ENCODE measurements at places on chromosomes 2 and 18.

DNA sequence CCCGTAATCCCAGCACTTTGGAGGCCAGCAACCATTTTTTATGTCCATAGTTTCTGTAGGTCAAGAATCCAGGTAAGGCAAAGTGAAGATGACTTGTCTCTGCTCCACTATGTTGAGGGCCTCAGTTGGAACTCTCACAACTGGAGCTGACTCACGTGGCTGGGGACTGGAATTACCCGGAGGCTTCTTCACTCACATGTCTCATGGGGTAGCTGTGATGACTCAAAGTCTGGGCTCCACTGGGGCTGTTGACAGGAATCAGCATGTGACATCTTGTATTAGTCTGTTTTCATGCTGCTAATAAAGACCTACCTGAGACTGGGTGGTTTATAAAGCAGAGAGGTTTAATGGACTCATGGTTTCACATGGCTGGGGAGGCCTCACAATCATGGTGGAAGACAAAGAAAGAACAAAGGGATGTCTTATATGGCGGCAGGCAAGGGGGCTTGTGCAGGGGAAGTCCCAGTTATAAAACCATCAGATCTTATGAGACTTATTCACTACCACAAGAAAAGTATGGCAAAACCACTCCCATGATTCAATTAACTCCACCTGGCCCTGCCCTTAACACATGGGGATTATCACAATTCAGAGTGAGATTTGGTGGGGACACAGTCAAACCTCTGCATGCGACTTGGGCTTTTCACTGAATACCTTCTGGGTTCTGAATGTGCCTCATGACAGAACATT is 7.8 kb upstream of the PPP1R1C start:
- DNase-seq: no peak

DNA sequence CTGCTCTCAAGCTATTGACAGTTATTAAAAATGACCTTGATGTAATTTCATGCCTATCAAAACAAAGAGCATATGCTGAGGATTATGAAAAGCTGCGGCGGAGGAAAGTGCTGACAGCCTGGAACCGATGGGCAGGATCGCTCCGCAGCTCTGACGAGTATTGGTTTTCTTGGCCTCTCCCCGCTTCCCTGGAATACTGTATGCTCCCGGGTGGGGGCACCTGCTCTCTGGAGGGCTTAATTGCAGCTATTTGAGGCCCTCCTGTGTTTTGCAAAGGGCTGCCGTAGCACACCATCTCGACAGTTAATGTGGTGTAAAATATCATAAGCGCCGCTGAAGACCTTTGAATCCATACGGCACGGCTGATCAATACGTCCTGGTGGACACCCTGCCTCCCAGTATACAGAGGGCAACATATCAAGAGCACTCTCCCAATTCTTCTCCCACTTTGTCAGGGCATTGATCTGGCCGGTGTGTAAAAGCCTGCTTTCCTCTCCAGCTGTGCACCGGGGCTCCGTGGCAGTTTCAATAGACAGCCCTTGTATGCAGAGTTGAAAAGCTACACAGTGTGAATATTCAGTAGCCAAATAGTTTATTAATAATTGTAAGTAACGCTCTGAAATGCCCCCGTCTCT is 662.4 kb downstream of the GALR1 start:
- DNase-seq: no peak

- DNase-seq: no peak
Observed at GRCh38 chr2:45004562-45005191, 4.6 kb downstream of the SIX2 start.

- no peak for DNase-seq
Observed at GRCh38 chr18:33404244-33404873, 36.2 kb downstream of the CCDC178 start.

DNA sequence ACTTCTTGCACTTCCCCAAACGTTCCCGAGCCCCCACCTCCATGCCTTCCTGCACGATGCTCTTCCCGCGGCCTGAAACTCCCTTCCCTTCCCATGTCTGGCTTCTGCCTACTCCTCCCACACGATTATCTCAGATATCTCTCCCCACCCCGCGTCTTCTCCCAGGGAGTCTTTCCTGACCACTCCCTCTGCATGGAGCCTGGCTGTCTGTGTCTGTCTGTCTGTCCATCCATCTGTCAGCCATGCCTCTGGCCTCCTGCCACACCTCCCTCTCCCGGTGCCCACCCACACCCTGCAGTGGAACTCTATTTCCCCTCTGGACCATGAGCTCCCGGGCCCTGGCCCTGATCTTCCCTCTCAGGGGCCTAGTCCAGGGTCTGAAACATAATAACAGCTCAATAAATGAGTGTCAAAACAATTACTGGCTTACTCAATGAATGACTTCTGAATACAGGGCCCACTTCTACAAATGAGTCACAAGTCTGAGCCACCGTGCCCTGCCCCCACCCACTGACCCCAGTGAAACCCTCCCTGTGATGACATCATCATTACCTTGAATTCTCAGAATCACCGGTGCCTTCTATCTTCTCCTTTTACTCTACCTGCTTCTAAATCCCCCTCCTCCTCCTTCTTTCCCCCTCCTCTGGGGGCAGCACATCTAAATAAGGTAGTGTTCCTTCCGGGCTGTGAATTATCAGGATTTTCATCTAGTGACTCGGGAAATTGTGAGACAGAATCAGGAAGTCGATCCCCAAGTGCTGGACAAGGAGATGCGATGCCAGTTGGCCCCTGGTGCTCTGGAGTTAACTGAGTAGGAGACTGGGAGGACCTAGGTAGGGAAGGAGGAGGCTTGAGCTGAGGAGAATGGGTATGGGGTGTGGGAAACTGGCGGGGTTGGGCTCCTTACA is 46.1 kb upstream of the PLB1 start:
- peak; percentile 69 for DNase-seq

GRCh38 chr2:27664154-27664574 is 475 bp downstream of the SLC4A1AP start:
- no peak for DNase-seq

- DNase-seq: no peak
Observed at GRCh38 chr18:53070788-53071187, 730.8 kb downstream of the DCC start.

- DNase-seq: no peak
Observed at GRCh38 chr2:95179451-95179850, 13.8 kb downstream of the ZNF2 start.

GRCh38 chr2:104049981-104050380 is 803.9 kb upstream of the POU3F3 start:
- DNase-seq: no peak

DNA sequence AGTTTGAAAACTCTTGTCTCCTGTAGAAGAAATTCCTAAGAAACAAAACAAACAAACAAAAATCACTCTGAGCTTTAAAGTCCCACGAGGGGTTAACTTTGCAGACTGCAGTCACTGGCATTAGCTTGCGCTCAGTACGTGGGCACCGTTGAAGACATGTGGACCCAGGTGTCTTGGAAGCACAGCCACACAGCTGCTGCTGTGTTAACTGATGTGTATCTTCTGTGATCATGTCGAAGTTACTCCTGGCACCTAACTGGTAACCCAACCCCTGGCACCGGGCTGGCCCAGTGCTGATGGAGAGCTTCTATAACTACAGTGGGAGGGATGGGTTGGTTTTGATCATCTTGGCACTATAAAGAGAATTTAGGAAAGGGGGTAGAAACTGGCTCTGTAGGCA is 51.6 kb upstream of the FHL2 start:
- no peak for DNase-seq

DNA sequence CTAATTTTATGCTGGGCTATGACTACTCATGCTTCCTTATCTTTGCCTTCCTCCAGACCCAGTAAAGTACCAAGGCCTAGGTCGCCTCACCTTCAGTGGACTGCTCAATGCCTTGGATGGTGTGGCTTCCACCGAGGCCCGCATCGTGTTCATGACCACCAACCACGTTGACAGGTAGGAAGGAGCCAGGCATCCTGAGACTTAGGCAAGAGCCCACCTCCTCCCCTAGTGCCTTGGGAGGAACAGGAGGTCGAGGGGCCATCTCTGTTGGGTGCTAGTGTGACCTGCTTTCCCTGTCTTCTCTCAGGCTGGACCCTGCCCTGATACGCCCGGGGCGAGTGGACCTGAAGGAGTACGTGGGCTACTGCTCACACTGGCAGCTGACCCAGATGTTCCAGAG is 3.3 kb downstream of the BCS1L start:
- DNase-seq: no peak

DNA sequence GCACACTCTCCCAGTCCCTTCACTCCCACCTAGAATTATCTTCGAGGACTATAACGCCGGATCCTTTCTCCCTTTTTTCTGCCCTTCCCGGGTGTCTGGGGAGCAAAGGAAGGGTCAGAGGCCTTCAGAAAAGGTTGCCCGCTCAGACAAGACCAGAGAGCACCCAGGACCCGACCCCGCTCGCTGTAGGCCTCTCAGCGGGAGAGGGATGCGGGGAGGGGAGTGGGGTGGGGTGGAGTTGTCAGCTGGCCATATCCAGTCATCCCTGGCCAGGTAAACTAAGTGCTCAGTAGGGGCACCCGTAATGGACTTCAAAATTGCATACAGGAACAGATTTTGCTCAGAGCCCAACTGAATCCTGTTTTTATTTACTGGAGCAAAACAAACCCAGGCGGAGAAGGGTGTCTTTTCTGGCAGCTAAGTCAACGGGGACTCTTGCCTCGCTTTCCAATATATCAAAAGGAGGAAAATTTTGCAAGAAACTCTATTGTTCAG is 65.0 kb downstream of the NOL4 start:
- DNase-seq: no peak

DNA sequence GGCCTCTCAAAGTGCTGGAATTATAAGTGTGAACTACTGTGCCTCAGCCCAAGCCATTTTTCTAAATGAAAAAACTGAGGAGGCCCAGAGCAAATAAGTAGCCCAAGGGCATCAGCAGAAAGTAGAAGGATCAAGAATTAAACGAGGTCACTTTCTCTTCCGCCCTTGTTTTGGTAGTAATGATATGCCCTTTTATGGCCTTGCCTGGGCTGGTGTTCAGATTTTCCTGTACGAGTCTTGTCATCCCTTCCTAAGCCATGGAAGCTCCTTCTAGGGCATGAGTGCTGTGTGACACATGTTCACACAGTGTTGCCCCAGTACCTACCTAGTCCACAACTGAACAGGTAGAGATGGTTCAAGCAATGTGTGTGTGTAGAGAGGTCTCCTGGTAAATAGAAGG is 6.6 kb downstream of the HPCAL1 start:
- no peak for DNase-seq

DNA sequence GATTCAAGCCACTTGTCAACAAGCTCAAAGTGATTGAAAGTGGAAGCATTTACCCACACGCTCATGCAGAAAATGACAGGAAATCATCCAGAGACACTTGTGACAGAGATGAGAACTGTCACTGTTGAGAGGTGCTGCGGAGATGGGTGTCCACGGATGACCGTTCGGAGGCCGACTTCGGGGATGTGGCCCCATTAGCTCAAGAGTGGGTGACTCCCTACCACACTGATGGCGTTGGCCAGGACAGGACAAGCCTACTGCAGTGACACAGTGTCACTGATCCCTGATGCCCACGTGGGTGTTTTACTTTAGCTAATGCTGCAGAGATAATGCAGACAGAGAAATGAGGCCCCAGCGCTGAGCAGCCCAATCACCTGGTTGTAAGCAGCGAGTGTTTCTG is 81.5 kb upstream of the YWHAQ start:
- DNase-seq: no peak

DNA sequence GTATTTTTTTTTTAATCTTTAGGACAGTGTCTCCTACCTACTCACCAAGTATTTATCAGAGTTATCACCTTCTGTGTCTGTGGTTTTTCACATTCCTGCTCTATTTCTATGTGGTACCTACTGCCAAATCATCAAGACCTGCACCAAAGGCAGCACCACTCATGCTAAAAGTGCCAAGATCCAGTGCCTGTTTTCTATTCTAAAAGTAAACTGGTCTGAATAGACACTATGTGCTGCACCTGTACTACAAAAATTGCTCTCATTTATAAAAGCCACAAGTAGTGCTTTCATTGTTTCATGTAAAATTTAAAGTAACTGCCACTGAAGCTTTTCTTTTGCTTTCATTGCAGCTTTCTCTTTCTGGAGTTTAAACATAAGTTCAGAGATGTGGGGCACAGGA is 103.9 kb upstream of the GULP1 start:
- no peak for DNase-seq

GRCh38 chr2:152240559-152241231 is 65.1 kb upstream of the STAM2 start:
- no peak for DNase-seq

DNA sequence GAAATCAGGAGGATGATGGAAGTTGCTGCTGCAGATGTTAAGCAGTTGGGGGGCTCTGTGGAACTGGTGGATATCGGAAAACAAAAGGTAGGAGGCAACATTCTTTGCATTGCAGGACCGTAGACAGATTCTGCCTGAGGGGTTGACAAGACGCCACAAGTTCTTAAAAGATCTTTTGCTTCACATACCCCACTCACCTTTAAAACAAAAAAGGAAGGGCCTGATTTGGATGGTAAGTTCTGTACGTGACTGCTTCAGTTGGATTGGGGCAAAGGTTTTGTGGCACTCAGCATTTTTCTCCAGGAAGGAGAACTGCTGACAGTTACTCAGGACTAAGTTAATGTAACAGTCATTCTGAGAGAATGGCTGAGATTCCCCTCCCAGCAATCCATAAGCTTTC is 5.2 kb downstream of the CNDP2 start:
- DNase-seq: no peak

DNA sequence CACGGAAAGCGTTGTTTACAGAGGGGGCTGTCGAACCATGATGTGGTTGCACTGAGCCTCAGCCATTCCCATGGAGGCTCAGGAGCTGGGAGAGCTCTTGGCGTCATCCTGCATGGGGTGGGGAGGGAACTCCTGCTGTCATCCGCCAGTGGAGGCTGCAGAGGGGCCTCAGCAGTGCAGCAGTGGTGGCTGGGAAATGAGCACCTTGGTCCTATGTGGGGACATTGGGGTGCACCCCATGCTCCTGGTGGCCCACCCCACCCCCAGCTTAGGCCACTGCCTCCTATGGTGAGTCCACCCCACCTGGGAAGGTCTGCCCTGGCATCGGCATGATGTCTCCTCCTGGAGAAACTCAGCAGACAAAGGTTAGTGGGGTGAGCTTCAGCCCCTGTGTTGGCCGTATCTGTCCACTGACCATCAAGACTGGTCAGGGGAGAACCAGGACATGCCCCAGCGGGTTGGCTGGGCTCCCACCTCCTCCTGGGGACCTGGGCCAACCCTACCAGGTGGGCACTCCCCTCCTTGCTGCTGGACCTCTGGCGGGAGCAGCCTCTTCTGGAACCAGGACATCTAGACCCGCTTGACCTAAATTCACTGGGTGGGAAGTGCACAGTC is 67.8 kb upstream of the HDAC4 start:
- DNase-seq: no peak

- DNase-seq: no peak
Observed at GRCh38 chr2:110732422-110733413, at the start of gene ACOXL. Gene ACOXL, plus strand, starts transcription at chr2:110732573. Its CDS starts 35,817 bp downstream, at chr2:110768390.

- no peak for DNase-seq
Observed at GRCh38 chr2:151891566-151892194, 63.5 kb upstream of the ARL5A start.

GRCh38 chr2:233832869-233833311 is 21.4 kb downstream of the HJURP start:
- no peak for DNase-seq

All from stimulated activated CD8-positive, alpha-beta memory T cell treated with anti-CD3 and anti-CD28 coated beads, Interleukin-15, amount 100 ng/mL, for 4 hours (primary cell).